Thoracic aorta (tissue), 2 donors: ENCODE measurements at places on chromosomes 2 and 18. TPM values are rescaled to one million over a fixed set of nuclear protein-coding genes. Genes with fewer than 3 reads are reported as not detected.

B4GALT6 gene
- 3.0 TPM for total RNA-seq

STARD6 gene
- not detected for total RNA-seq

STAT4 gene
- total RNA-seq: 6.6 TPM

DCC gene
- total RNA-seq: not detected

TDRD15 gene
- total RNA-seq: 0.42 TPM

KLHL30 gene
- total RNA-seq: 18.3 TPM

KLHL41 gene
- 1.2 TPM for total RNA-seq

SRD5A2 gene
- not detected for total RNA-seq

REEP1 gene
- total RNA-seq: 20.9 TPM

GNLY gene
- 8.5 TPM for total RNA-seq

CYP1B1 gene
- 83.0 TPM for total RNA-seq

DNA sequence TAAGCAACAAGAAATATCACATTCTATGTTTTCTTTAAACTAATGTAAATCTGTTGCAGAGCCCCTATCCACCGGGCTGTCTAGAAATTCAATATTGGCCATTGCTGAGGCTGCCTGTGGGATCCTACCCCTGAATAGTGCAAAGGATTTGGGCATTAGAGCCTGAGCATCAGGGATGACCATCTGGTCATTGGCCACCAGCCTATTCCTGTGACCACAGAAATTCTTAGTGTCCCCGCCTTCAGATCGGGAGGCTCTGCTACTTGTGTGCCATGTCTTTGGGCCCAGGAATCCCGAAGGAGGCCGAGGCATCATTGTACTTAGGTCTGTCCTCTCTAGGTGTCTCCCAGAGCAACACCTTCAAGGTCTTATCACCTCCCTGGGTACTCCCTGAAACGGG is 73.8 kb downstream of the HRH4 start:
- H3K4me3 ChIP-seq: no peak overlapping the region
- no peak overlapping the region for H3K27ac ChIP-seq
- no peaks in the 10 kb centered on the region for H3K36me3 ChIP-seq

DNA sequence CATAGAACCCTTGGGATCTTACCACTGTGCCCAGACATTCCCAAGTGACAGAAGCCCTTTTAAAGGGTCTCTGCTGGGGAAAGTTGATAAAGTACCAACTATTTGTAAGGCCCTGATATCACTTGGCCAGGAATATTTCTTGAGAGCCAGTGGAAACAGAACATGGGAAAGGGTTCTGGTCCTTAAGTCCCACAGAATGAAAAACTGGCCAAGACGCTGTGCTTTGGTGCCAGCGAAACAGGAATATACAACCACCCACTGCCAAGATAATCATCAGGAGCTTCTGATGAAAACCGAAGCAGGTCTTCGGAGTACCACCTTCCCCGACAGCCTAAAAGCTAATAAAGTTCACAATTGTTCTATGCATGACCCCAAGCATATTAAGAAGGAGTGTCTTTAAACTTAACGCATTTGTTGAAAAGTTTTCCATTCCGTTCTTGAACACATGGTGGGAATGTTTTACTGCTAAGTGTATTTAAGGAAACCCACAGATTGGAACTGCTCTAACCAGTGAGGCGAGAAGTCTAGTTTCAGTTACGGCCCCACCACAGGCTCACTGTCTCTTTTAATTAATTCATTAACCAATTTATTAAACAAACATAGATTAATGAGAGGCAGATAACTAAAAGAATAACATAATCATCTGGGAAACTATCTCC is 152.6 kb downstream of the ANKRD44 start:
- H3K36me3 ChIP-seq: no peaks in the 10 kb centered on the region
- no peak for DNase-seq
- H3K27ac ChIP-seq: peak overlapping the region; percentile 10
- H3K4me3 ChIP-seq: peak overlapping the region; percentile 60
- H3K4me1 ChIP-seq: peaks cover 31% of the 10 kb centered on the region

DNA sequence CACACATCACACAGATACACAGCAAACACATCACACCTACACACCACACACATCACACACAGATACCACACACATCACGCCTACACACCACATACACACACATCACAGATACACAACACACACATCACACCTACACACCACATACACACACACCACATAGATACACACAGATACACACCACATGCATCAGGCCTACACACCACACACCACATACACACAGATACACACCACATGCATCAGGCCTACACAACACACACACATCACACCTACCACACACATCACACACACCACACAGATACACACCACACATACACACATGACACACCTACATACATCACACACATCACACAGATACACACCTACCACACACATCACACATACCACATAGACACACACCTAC is 158.8 kb downstream of the NDUFA10 start:
- no peak for DNase-seq
- no peak overlapping the region for H3K4me3 ChIP-seq
- no peaks in the 10 kb centered on the region for H3K36me3 ChIP-seq
- no peaks in the 10 kb centered on the region for H3K4me1 ChIP-seq
- H3K27me3 ChIP-seq: no peaks in the 10 kb centered on the region

- H3K4me1 ChIP-seq: peaks cover 11% of the 10 kb centered on the region
- DNase-seq: no peak
- H3K4me3 ChIP-seq: no peak overlapping the region
- no peak overlapping the region for H3K27ac ChIP-seq
Measured at GRCh38 chr2:65416945-65417344, 15.5 kb downstream of the SPRED2 start.

GRCh38 chr2:218722419-218722818 is 11.8 kb downstream of the TTLL4 start:
- H3K27ac ChIP-seq: no peak overlapping the region
- no peak for DNase-seq
- no peaks in the 10 kb centered on the region for H3K36me3 ChIP-seq
- no peak overlapping the region for H3K4me3 ChIP-seq
- H3K27me3 ChIP-seq: no peaks in the 10 kb centered on the region
- peaks cover under 1% of the 10 kb centered on the region for H3K4me1 ChIP-seq

GRCh38 chr18:36704156-36704555 is 124.6 kb downstream of the TPGS2 start:
- H3K27ac ChIP-seq: peak overlapping the region; percentile 30
- H3K27me3 ChIP-seq: no peaks in the 10 kb centered on the region
- no peaks in the 10 kb centered on the region for H3K4me1 ChIP-seq

- H3K27ac ChIP-seq: peak overlapping the region; percentile 85
- no peaks in the 10 kb centered on the region for H3K27me3 ChIP-seq
- no peaks in the 10 kb centered on the region for H3K36me3 ChIP-seq
Measured at GRCh38 chr2:37523814-37524362, 147.6 kb downstream of the CDC42EP3 start.

DNA sequence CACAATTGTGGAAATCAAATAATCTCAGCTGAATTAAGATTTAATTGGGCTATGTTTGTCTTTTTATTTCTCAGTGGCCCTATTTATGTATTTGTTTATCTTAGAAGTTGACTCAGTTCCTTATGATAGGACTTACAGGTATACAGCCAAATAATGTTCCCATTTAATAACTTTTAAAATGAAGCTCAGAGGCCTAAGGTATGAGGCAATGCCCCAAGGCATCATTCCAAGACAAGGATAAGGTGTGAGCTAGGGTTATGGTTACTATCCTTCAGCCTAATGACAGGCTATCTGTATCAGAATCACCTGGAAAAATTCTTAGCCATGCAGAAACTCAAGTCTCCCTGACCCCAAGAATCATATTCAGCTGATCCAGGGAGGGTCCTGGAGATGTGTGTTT is 7.4 kb upstream of the NRBP1 start:
- H3K27ac ChIP-seq: no peak overlapping the region
- DNase-seq: no peak
- H3K4me3 ChIP-seq: no peak overlapping the region

GRCh38 chr18:35144698-35145097 is 96.1 kb upstream of the ZNF397 start:
- H3K27ac ChIP-seq: no peak overlapping the region
- H3K4me1 ChIP-seq: no peaks in the 10 kb centered on the region
- DNase-seq: no peak
- H3K27me3 ChIP-seq: no peaks in the 10 kb centered on the region
- H3K36me3 ChIP-seq: no peaks in the 10 kb centered on the region

GRCh38 chr2:75211266-75211770 is 12.0 kb upstream of the TACR1 start:
- H3K4me1 ChIP-seq: no peaks in the 10 kb centered on the region
- H3K27me3 ChIP-seq: no peaks in the 10 kb centered on the region
- H3K36me3 ChIP-seq: no peaks in the 10 kb centered on the region
- no peak for DNase-seq
- H3K27ac ChIP-seq: no peak overlapping the region
- no peak overlapping the region for H3K4me3 ChIP-seq

GRCh38 chr2:69570474-69570873 is 73.1 kb downstream of the AAK1 start:
- DNase-seq: no peak
- no peaks in the 10 kb centered on the region for H3K36me3 ChIP-seq
- H3K27me3 ChIP-seq: no peaks in the 10 kb centered on the region
- H3K27ac ChIP-seq: no peak overlapping the region

- no peaks in the 10 kb centered on the region for H3K36me3 ChIP-seq
- no peak for DNase-seq
- H3K27ac ChIP-seq: no peak overlapping the region
Measured at GRCh38 chr2:79393107-79393685, 119.7 kb upstream of the CTNNA2 start.

GRCh38 chr18:42872838-42873237 is 242.6 kb downstream of the RIT2 start:
- H3K4me3 ChIP-seq: no peak overlapping the region
- no peak for DNase-seq
- no peaks in the 10 kb centered on the region for H3K27me3 ChIP-seq
- no peaks in the 10 kb centered on the region for H3K4me1 ChIP-seq
- no peaks in the 10 kb centered on the region for H3K36me3 ChIP-seq
- no peak overlapping the region for H3K27ac ChIP-seq

DNA sequence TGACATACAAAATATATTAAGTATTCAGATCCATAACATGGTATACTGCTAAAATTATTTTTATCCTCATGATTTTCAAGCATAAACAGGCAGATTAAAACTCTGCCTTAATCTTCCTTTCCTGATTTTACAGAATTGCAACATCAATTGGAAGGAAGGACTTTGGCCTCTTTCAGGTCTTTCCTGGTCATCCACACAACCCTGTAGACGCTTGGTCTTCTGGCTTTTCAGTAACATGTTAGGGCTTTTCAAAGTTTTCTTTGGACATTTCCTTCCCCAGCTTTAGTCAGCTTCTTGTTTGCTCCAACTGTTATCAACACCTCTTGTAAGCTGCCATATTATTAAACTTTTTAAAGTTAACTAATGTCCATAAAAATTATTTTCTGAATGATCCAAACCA is 1364.9 kb upstream of the NRXN1 start:
- DNase-seq: no peak
- no peaks in the 10 kb centered on the region for H3K4me1 ChIP-seq
- H3K27me3 ChIP-seq: no peaks in the 10 kb centered on the region
- no peak overlapping the region for H3K27ac ChIP-seq
- H3K4me3 ChIP-seq: no peak overlapping the region

DNA sequence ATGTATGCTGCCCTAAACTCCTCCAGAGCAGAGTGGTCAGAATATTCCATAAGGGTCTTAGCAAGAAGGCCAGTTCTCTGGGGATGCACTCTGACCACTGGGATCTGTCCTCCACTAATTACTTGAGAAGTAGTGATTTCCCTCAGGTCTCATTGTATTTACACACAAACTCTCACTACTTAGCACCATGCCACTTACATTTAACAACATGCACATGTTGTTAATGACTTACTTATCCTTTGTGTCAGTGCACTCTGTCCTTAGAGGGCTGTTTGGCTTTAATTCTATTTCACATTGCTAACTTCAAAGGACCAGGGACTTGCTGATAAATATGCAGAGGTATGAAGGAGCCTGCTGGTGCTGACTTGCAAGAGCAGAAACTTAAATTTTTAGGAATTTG is 1415.5 kb upstream of the ACVR2A start:
- no peak overlapping the region for H3K4me3 ChIP-seq
- H3K36me3 ChIP-seq: no peaks in the 10 kb centered on the region

- H3K36me3 ChIP-seq: no peaks in the 10 kb centered on the region
- peaks cover 15% of the 10 kb centered on the region for H3K4me1 ChIP-seq
- no peak overlapping the region for H3K4me3 ChIP-seq
- no peak overlapping the region for H3K27ac ChIP-seq
- H3K27me3 ChIP-seq: peaks cover 69% of the 10 kb centered on the region
- no peak for DNase-seq
Measured at GRCh38 chr2:176075481-176075880, 8.3 kb downstream of the EVX2 start.

- H3K27ac ChIP-seq: peak overlapping the region; percentile 78
- H3K4me3 ChIP-seq: peak overlapping the region; percentile 73
- no peaks in the 10 kb centered on the region for H3K4me1 ChIP-seq
- DNase-seq: no peak
Measured at GRCh38 chr2:62506421-62506750, 391 bp upstream of the TMEM17 start.

DNA sequence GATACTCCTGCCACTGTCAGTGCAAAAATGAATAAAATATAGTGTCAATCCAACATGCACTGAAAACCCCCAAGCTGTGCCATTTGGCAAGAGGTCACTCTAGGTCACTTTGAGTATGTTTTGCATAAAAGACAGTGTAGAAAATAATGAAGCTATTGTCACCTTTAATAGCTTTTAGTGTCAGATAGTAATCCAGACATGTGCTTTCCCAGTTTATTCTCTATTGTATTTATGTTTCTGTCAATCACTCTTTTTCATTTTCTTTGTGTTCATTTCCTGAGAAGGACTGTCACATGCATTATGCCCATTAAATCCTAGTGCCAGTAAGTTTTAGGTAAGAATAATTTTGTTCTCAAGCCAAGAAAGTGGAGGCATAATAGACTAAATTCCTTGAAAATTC is 1073.9 kb upstream of the CDH2 start:
- no peak for DNase-seq
- no peaks in the 10 kb centered on the region for H3K4me1 ChIP-seq
- H3K4me3 ChIP-seq: no peak overlapping the region
- H3K27ac ChIP-seq: no peak overlapping the region
- no peaks in the 10 kb centered on the region for H3K27me3 ChIP-seq

DNA sequence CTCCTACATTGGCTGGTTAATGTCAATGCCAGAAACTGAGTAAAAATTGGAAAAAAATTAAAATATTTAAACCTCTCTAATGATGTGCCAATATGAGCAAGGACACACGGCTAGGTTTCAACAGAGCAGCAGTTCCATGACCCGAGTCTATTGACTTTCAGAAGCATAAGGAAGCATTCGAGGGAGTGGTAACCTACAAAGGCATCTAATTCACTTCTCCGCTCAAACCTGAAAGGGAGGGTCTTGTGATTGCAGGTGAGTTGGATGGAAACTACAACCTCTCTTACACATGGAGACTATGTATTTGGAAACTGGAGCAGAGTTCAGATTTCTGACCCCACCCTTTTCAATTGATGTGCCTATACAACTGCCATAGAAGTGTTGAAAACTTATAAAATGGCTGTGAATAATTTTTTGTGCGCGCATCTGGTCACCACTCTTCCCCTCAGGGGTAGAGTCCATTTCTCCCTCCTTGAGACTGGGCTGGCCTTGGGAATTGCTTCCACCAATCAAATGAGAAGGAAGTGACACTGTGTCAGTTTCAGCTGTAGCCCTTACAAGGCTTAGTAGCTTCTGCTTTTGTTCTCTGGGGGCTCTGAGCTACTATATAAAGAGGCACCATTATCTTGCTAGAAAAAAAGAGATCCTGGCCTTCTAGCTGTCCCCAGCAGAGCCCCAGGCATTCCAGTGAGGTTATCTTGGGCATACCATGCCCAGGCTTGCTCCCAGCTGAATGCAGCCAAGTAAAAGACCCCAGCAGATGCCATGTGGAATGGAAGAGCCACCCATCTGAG is 278.0 kb downstream of the EPHA4 start:
- H3K27me3 ChIP-seq: no peaks in the 10 kb centered on the region
- no peak overlapping the region for H3K27ac ChIP-seq
- no peaks in the 10 kb centered on the region for H3K36me3 ChIP-seq
- H3K4me3 ChIP-seq: no peak overlapping the region
- no peak for DNase-seq
